ENCODE measurements at places on chromosomes 1 and 21.

GRCh38 chr1:209863766-209864485 lies 36.2 kb downstream of the UTP25 start:
- no peak for DNase-seq

GRCh38 chr21:41759214-41759840 lies 7.5 kb downstream of the RIPK4 start:
- no peak for DNase-seq

GRCh38 chr1:43834280-43835081 lies 99.1 kb upstream of the ARTN start:
- no peak for DNase-seq

DNA sequence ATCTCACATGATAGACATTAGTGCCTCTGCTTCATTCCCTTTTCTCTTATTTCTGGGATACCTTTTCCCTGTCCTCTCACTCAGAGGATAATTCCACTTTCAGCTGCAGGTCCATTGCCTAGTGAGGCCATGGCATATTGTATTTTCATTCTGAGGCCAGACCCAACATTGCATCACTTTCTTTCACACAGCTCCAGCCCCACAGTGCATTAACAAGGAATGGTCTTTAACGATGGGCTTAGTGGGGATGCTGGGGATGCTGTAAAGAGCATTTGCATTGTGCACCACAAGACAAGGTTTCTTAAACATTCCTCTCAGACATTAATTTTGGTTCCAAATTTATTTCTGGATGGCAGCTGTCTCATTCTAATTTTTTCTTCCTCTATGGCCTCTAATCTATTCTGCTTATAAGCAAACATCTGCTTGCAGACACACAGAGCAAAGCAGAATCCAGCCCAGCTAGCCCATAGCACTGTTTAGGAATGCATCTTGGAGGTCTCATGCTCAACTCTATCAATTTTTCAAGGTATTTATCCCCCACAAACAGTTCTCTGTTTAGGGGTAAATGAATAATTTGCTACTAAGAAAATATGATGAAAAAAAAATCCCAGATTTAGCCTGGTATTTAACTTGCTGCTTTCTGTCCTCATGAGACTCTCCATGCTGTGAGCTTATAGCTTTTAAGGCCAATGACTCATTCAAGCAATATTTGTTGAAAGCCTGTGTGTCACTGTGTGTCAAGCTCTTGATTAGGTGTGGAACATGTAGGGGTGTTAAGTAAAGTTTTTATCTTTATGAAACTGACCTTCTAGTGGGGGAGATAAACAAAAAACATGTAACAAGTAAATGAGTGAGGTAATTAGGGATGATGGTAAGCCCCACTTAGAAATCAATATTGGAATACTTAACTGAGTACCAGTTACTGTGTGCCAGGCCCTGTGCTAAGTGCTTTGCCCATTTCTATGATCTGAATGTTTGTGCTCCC lies 44.5 kb upstream of the CCDC190 start:
- DNase-seq, result no peak

- DNase-seq, result no peak
Observed at GRCh38 chr21:40372506-40372905, 474.5 kb downstream of the DSCAM start.

- no peak for DNase-seq
Observed at GRCh38 chr1:167294528-167294927, 73.8 kb downstream of the POU2F1 start.

DNA sequence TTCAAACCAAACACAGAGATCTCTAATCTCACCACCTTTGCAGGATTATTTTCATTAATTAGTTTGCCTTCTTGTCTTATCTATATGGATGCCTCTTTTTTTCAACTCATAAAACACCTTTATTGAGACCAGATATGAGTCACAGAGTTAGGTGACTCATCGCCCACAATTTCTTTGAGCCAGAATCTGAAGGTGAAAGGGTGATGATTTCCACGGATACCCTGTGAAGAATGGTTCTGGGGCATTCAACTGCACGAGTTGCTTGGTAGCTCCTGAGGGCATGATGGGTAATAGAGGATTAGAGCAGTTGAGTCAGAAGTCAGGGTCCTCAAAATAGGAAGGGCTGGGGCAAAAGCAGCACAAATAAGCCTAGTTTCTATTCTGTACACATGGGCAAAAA lies 128.2 kb downstream of the TBX19 start:
- peak; percentile 13 for DNase-seq

GRCh38 chr1:115830963-115831362 lies 10.0 kb downstream of the NHLH2 start:
- DNase-seq, result no peak

- no peak for DNase-seq
Observed at GRCh38 chr1:167981933-167982332, 45.1 kb upstream of the MPC2 start.

GRCh38 chr1:200150721-200151120 lies 123.2 kb downstream of the NR5A2 start:
- DNase-seq, result peak; percentile 22

DNA sequence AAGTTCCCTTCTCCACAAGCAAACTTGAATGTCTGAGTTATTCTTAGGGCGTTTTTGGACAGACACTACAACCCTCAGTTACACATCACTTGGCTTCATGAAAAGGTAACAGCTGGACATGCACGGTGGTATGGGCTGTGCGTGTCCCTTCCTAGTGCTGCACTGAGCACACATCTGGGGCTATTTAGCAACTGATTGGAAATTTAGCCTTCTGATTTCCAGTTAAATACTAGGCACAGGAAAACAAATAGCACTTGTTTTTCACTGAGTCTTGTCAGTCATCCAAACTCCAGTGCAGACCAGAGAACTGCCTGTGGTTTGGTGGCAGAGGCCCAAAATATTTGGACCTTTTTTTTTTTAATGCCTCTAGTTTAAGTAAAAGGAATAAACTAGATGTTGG lies 134.7 kb downstream of the TGFBR3 start:
- DNase-seq, result no peak

DNA sequence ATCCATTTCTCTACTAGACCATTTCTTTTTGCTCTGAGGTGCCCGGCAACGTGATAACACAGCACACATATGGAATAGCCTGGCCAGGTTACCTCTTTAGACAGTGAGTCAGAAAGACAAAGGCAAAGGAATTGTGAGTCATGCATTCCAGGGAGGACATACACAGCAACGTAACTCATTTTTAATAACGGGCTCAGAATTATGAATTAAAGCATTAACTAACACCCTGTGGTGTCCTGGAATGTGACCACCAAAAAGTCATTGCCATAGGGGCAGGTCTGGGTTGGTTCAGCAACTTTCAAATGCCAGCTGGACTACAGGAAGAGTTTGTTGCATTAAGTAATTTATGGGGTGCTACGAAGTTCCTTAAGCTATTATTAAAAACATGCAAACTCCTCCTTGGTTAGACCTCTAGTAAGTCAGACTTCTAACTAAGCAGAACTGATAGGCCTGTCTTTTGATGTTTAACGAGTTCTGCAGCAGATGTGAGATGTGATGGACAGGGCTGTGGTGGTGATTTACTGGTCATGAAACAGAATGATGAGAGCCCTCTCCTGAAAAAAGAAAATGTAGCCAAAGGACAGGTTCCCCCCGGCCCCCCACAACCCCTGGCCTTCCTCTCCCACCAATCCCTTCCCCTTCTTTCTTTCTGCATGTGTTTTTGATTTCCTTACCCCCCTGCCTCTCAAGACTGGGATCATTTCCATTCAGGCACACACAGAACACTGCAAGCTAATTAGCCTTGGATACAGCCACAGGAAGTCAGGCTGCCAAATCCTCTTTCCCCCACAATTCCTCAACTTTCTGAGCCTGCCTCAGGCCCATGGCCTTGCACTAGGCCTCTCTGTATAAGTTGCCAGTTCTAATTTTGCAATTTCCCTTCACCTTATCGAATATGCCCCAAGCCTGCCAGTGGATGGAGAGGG lies 88.9 kb upstream of the HAO2 start:
- no peak for DNase-seq

GRCh38 chr1:226609836-226610455 lies 61.4 kb downstream of the STUM start:
- no peak for DNase-seq

GRCh38 chr1:14320986-14321385 lies 277.5 kb upstream of the KAZN start:
- no peak for DNase-seq

DNA sequence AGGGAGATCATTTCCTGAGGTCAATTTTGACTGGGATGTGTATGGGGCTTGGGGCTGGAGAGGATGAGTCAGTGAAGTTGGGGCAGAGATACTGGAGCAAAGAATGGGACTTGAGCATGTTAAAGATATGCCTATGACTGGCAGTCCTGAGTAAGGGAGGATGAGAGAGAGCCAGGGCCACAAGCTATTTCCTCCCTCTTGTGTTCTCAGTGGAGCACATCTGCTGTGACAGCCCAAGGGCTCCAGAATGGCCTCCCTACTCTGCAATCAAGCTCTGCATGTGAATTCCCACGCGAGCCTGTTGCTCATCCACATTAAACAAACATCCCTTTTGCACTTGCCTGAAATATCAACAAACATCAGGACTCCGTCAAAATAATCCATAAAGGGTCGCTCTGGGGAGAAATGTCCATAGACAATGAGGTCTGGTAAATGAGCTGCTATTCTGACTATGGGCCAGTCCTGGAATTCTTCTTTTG lies 9.2 kb downstream of the ADCY10 start:
- no peak for DNase-seq

GRCh38 chr1:172727956-172728603 lies 69.2 kb downstream of the FASLG start:
- DNase-seq, result no peak

DNA sequence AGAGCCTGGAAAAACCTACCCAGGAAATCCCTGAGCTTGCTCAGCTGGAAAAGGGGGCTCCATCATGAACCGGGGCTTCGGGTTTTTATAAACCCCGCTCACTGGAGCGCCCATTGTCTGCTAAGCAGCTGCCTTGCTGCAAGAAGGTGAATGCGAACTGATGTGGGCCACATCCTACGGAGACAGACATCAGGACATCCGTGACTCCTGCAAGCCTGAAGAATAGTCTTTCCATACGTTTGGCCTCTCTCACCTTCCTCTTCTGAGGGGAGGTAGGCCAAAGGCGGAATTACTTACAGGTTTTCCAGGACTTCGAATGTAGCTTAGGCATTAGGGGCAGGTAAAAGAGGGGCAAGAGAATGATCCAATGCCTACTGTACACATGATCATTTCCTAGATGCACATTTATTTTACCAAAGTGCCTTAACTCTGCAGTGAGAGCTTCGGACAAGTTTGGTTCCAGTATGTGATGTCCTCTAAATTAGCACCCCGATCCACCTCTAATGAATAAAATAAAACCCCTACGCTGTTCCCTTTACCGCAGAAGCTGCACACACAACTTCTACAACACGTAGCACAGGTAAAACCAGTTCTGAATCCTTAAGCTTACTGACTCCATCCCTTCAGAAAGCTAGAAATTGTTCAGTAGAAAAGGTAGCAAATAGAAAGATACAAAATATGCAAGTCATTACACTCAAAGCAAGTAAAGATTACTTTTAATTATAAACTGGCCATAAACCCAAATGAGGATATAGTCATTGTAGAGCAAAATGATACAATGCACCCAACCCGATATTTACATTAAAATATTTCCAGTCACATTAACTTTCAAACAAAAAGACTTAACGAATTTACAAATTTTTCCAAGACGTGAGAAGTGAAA lies 866 bp upstream of the SORT1 start:
- no peak for DNase-seq

- no peak for DNase-seq
Observed at GRCh38 chr1:158146739-158147138, 34.0 kb upstream of the CD1D start.

DNA sequence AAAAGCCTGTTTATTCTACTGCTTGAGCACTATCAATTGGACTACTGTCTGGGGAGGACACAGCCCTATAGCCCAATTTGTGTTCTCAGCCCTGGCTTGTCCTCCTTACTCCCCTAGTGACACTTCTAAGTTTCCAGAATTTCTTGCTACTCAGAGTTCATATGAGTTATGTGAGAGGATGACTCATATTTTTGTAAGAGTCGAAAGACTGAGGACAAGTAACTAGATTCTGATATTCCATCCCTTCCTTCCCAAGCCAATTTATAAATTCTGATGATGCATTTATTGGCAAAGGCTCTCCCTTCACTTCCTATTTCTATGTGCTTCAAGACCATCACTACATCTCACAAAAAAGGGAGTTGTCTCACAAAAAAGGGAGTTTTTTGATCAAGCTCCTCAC lies 422.2 kb upstream of the DEPDC1 start:
- no peak for DNase-seq

GRCh38 chr1:48753293-48753692 lies 23.4 kb downstream of the BEND5 start:
- no peak for DNase-seq

GRCh38 chr1:184494929-184495328 lies 108.1 kb downstream of the C1orf21 start:
- DNase-seq, result peak; percentile 81

DNA sequence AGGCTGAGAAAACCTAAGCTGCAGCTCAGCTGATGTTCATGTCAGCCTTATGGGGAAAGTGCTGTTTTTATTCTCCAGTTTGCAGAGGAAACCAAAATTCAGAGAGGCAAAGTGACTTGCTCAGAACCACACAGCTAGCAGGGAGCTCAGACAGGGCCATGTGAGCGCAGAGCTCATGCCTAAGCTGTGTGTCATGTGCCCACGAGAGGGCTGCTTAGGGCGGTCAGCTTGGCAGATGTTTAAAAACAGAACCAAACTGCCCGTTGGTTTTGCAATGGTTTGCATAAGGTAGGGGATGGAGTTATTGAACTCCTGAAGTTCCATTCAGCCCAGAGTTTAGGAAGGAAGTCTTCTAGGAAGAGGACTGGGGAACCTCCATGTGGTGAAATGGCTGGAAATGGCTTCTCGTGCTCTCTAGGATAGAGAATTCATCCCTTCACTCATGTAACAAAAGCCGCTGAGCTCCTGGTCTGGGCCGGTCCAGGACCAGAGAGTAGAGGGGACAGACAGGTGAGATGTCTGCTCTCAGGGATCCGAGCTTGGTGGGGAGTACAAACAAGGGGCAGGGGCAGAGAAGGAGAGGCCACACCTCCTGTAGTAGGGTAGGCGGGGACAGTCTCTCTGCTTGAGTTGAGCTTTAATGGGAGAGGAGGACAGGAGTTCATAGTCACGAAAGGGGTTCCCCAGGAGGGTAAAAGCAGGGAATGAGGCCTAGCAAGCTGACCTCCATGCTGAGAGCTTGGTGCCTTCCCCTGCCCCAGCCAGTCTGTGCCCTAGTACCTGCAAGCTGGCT lies 46.9 kb downstream of the ARHGEF10L start:
- no peak for DNase-seq

DNA sequence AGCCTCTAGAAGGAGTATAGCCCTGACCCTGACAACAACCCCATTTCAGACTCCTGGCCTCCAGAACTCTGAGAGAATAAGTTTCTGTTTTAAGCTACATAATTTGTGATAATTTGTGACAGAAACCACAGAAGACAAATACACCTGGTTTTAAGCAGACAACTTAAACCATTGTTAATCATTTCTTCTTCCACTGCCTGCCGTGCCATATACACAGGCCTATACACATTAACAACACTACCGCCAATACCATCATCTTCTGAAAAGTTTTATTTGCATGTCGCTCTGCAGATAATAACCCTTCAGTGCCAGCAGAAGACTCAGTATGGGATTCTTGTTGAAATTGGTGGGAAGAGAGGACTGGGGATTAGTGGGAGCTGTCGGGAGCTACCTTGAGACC lies 39.9 kb upstream of the KRTAP19-8 start:
- no peak for DNase-seq

- DNase-seq, result no peak
Observed at GRCh38 chr1:21659099-21659923, 9.8 kb downstream of the RAP1GAP start.

Data from GM12864 (cell line).